Effector CD8-positive, alpha-beta T cell (primary cell): ENCODE measurements at places on chromosomes 12 and 14.

DNA sequence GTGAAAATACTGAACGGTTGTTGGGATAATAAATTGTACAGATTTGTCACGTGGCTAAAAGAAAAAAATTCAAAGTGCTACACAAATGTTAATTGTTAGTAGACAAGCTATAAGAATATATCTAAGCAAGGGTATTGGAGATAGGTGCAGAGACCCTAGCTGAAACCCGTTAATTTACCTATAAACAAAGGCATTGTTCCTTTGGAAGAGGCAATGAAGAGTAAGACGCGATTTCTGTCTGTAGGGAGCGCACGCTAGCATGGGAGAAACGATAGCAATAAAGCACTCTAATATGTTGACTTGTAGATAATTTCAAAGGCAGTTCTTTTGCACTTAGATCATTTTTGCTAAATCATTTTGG is 565 bp downstream of the CCDC77 start:
- DNase-seq = no peak

- no peak for DNase-seq
Observed at GRCh38 chr12:107474639-107475539, 210.7 kb upstream of the PWP1 start.

GRCh38 chr12:16796168-16796567 is 190.2 kb upstream of the LMO3 start:
- no peak for DNase-seq

DNA sequence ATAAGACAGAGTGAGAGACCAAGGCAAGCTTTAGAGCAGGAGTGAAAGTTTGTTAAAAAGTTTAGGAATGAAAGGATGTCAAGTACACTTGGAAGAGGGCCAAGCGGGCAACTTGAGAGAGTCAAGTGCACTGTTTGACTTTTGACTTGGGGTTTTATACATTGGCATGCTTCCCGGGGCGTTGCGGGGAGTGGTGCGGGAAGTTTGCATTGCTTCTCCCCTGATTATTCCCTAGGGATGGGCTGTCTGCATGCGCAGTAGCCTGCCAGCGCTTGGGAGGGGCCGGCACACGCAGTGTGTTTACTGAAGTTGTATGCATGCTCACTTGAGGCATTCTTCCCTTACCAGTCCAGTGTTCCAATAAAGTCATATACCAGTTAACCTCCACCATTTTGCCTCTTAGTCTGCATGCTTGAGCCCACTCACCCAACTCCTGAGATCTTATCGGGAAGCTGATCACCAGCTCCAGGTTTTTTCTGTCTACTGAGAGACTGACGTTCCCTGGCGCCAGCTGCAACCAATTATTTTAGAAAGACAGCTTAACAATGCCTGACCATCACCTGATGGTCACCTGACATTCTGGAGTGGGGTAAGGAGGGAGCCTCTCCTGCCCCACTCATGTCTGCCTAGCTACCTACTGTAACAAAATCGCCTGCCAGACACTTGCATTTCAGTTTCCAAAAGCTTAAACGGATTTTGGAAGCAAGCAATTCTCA is 53.2 kb downstream of the DACT1 start:
- no peak for DNase-seq

- no peak for DNase-seq
Observed at GRCh38 chr12:131041216-131041967, 87.7 kb downstream of the ADGRD1 start.
